ENCODE measurements at places on chromosomes 11 and 22.

DNA sequence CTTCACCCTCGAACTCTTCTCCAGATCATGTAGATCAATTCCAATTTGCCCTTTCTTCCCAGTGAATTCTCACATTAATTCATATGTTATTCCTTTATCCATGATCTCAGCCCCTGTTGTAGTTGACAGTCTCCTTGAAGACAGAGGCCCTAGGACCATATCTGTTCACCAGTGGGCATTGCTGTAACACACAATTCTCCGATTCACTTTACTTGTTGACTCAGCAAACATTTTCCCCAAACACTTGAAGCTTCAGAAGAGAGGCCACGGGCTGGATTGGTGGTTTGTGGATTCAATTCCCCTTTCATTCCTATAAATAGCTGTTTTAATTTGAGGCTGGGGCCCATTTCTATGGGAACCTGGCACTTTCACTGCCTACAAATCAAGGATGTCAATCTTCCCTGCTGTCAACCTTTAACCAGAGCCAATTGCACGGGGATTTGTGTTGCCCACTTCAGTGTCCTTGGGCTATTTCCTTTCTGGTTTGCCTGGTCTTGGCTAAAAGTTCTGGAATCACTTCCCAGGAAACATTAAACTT is 393.0 kb upstream of the KIRREL3 start:
- DNase-seq: no peak

DNA sequence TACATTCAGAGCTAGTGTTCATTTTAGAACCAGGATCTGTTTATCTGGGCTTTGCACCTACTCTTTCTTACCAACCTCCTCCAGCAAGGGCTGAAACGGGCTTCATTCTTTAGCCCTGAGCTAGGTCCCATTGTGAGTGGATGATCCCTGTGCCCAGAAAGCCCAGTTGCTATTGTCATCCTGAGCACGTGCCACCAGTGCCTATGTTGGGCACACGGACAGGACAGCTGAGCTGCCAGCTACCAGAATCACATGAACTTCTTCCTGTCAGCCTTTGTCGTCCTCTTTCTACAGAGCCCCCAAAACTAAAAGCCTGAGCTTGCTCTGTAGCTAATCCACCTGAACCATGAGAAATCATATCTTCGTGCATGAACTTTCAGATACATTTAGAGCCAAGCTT is 74.4 kb upstream of the NTM start:
- no peak for DNase-seq

- DNase-seq: no peak
Observed at GRCh38 chr11:119856681-119857485, 127.9 kb upstream of the NECTIN1 start.

GRCh38 chr11:96817482-96818399 is 427.9 kb downstream of the JRKL start:
- no peak for DNase-seq

- no peak for DNase-seq
Observed at GRCh38 chr11:131229221-131229620, 141.2 kb upstream of the NTM start.

DNA sequence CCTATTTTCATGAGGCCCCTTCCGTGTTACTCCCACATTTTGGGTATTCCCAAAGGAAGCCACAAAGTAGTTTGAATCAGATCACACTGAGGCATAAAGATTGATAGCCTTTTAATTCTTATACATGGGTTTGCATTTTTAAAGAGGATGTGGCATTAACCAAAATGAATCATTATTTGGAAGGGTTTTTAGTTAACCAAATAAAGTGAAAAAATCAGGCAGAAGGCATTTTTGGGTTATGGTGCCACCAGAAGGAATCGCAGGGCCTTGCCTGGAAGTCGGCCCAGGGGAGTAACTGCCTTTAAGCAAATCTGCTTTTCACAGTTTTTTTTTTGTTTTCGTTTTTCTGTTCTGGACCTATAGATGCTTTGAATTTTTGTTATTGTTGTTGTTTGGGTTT is 55.4 kb downstream of the HSD17B12 start:
- no peak for DNase-seq

- DNase-seq: no peak
Observed at GRCh38 chr11:87463486-87464102, 425.9 kb downstream of the TMEM135 start.

GRCh38 chr11:57513911-57514537 is 1.5 kb downstream of the SLC43A1 start:
- DNase-seq: peak; percentile 65

DNA sequence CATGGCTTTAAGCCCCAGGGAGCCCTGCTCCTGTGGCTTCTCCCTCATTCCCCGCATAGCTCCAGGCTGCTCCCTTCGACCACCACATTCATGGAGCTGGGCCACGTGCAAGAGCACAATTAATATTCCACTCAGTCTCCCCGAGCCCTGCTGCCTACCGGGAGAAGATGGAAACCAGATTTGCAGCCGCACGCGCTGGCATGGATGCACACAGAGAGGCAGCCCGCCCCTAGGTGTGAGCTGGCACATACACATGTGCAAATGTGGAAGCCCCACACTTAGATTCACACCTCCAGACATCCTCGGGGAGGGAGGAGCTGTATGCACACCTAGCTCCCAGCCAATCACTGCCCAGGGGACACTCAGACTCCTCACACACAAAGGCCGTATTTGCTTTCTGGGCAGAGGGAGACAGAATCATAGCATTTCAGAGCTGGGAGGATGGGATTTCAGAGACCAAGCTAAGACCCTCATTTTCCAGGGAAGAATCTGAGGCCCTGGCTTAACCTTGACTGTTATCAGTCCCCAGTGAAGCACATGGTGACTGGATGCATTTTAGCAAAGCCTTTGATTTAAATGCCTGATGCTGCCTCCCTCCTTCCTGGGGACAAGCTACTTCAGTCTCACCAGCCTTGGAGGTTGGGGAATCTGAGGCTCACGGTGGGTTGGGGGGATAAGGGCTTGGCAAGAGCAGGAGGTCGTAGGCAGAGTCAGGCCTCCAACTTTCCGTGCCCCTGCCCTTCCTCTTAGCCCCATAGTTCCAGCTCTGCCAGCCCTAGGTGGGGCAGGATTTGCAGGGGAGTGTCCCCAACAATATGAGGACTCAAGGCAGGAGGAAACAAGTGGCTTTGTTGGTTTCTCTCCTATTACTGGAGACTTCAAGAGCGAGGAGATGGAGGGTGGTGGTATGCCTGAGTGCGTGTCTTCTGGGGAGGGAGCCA is 5.3 kb upstream of the CREB3L1 start:
- no peak for DNase-seq

DNA sequence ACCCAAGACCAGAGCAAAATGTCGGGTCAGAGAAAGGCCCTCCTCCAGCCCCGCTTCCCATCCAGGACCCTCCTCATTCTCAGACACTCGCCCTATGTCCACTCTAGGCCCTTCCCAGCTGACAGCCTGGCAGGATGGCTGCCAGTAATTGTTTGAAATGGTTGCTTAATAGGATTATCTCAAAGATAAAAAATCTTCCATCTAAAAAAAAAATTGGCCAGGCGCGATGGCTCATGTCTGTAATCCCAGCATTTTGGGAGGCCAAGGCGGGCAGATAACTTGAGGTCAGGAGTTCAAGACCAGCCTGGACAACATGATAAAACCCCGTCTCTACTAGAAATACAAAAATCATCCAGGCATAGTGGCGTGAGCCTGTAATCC is 32.4 kb downstream of the SCGB1A1 start:
- no peak for DNase-seq

DNA sequence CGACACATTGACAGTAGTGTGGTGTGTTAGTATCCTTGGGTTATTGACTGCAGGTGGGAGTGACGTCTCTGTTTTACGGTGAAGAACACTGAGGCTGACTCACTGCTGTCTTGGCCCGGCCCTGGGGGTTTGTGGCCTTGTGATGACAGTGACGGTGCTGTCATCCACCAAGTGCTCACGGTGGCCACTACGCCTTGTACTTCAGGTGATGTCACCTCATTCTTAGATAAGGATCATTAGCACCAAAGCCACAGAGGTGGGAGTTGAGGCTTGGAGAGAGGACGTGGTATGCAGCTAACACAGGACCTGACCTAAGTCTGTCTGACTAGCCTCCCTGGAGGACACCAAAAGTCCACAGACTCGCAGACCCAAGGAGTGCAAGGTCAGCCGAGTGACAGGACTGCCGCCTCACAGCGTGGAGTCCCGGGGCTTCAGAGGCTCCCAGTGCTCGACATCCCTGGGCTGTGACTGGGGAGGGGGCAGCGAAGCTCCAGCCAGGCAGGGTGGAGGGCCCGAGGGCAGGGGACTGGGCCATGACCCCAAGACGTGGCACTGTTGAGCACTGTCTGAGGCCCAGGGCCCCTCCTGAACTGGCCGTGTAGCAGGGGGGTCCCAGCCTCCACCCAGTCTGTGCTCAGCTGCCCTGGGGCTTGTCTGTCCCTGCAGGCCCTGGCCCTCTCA is 56.5 kb downstream of the NAT10 start:
- DNase-seq: no peak

DNA sequence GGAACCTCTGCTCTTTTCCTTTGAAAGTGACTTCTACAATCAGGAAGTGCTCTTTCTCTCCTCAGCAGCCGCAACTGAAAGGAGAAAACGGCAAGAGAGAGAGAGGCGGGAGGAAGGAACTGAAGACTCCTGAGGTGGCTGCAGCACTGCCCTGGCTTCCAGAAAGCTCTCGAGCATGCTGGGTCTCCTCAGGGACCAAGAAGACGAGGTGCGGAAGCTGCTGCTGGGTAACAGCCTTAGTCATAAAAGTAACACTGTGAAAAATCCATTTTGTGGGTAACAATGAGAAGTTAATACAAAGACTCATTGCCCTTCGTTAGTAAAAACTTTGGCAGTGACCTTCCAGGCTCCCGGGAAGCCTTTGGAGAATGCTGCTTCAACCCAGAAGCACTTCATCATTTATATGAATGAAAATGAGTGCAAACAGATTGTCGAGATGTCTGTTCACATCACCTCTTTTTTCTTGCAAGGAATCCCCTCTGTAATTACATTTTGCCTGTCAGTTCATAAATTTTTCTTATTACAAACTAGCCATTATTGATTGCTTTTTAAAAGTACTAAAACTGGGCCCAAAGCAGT is 473.4 kb downstream of the SOX6 start:
- DNase-seq: no peak

- no peak for DNase-seq
Observed at GRCh38 chr11:128695539-128696221, 1.8 kb downstream of the FLI1 start.

GRCh38 chr22:19149991-19150390 is at the start of gene GSC2:
GSC2 (minus strand) TSS chr22:19150292; CDS start chr22:19150283, 9 bp downstream.
- DNase-seq: no peak

- no peak for DNase-seq
Observed at GRCh38 chr11:87006035-87006434, 31.7 kb upstream of the TMEM135 start.

DNA sequence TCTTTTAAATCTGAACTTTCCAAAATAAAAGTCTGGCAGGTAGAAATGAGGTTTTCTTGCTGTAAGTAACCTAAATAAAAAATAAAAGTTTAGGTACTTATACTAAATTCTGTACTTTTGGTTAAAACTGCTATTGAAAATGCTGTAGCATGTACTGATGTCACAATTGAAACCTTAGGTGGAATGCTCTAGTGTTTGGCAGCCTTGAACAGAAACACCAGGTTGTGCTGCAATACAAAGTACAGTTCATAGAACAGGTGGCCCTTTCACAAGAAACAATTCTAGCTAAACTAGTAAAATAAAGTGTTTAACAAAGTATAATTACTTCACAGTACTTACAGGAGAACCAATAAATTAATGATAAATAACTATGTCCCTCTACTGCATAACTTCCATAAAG is 25.1 kb downstream of the NPAT start:
- no peak for DNase-seq

DNA sequence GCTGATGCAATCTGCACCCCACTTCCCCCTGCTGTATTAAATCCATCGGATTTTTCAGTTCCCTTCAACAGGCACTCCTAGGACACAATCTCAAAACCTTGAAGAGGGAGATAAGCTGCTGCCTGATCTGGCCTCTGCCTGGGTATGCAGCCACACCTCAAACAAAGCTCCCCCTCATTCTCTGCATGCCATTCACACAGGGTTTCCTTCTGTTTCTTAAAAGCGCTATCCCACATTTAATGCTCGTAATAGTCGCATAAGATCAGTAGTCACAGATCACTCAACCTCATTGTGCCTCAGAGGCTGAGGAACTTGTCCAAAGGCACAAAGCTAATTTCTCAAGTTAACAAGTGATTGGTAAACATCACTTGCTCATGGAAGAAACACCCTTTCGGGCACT is 34.0 kb downstream of the UQCR10 start:
- DNase-seq: no peak

DNA sequence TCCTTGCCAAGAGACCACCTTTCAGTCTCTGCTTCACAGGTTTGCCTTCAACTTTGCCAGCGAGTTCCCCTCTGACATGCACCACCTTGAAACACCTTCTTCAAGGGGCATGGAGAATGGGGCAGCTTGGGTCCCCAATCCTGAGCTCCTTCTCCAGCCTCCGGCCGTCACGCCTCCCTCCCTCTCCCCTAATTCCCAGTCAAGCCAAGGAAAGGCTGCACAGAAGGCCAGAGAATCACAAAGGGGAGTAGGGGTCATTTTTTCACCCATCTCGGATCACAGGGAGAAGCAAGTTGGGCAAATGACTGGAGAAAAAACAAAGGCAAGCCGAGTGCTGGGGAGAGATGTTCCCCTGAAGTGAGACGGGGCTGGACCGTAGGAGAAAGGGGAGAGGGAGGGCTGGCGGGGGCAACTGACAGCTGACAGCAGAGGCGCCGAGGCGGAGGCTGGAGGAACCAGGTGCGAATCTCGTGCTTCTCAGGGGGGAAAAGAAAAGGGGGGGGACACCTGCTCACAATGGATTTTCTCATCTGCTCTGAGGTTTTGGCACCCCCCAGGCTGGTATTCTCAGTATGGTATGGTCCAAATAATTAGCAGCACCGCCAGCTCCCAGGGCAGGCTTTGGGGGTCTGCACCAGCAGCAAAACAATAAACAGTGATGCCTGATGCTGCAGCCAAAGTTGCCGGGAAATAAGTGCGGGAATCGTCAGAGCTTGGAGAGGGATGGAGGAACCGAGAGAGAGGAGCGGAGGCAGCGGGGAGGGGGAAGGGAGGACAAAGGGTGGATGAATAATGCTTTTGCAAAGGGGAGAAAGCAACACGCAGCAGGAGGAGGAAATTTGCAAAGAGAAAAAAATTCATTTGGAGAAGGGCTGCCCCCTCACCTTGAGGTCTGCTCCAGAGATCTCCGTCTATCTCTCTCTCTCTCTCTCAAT is 644 bp downstream of the YPEL4 start:
- DNase-seq: no peak

DNA sequence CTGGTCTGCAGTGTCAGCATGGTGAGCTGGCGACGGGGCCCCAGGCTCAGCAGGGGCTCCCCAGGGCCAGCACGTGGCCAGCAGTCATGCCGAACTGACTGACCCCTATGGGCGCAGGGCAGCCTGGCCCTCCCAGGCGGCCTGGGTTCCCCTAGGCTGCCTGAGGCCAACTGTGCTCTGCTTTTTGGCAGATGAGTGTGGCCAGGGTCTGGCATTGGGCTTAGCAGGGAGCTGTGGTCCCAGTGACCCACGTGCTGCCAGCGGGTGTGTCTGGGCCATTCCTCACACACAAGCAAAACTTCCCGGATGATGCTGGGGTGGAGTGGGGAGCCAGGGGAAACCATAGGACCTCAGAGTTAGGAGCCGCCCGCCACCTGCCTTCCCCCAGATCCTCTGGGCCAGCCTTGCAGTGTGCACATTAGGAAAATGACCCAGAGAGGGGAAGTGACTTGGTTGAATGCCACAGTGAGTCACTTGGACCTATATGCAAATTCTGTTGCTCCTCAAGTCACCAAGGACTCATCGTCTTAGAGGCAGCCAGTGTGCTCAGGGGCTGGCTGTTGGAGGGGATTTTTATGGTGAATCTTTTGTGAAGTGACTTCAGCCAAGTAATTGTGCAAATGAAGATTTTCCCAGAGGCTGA is 6.5 kb downstream of the ADORA2A start:
- DNase-seq: peak; percentile 60

- DNase-seq: no peak
Observed at GRCh38 chr11:35237860-35238715, 99.1 kb downstream of the CD44 start.

All from suprapubic skin (tissue), 4 donors.